ENCODE measurements at places on chromosomes 4 and X. TPM values are rescaled to one million over a fixed set of nuclear protein-coding genes. Genes with fewer than 3 reads are reported as not detected.

GRCh38 chr4:39637586-39638353 lies 895 bp downstream of the SMIM14 start:
- DNase-seq = peak; percentile 82

- peak; percentile 81 for DNase-seq
Observed at GRCh38 chr4:6674500-6675149, 19.1 kb upstream of the S100P start.

DNA sequence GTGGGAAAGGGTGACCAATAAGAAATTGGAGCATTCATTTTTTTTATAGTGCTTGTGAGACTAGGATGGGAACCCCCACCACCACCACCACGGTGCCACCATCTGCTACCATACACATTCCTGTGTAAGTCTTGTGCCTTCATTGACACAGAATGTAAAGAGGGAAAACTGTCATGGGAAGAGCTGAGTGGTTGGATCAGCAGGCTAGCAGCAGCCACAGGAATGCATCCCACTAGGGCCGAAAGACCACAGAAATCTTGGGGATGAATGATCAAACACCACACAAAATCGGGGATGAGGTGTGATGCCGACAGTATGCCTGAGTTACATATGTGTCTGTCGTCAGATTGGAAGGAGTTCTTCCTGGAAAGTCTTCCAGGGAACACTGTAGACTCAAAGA lies 69.2 kb downstream of the SRPX start:
- DNase-seq = no peak

DNA sequence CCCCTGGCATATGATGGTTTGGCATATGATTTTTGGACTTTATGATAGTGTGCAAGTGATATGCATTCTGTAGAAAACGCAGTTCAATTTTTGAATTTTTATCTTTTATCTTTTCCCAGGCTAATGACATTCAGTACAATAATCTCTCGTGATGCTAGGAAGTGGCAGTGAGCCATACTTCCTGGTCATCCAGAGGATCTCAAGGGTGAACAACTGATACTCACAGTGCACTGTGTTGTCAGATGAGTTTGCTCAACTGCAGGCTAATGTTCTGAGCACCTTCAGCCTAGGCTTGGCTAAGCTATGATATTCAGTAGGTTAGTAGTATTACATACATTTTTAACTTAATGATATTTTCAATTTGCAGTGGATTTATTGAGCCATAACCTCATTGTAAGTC lies 405.3 kb downstream of the PCDH7 start:
- no peak for DNase-seq

GRCh38 chr4:153242839-153243324 lies 38.6 kb downstream of the TRIM2 start:
- DNase-seq = no peak

- no peak for DNase-seq
Observed at GRCh38 chrX:87874043-87874442, 356.4 kb downstream of the KLHL4 start.

GRCh38 chr4:130573742-130574141 lies 1477.8 kb downstream of the C4orf33 start:
- DNase-seq = no peak

DNA sequence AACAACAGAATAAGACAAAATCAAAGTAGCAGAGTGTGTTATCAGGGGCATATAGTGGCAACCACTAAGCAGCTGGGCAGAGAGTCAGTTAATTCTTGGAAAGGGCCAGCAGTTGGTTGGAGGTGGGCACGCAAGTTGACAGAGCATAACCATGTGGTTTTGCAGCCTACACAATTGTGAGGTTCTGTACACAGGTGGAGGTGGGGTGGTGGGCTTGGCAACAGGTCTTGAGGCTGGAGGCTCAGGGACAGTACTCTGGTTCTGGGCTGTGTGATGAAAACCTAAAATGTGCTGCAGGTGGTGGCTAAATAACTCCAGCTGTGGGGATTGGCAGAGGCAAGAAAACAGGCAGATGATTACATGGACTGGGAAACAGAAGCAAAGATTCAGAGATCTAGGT lies 1112.7 kb downstream of the PDHA2 start:
- no peak for DNase-seq

DNA sequence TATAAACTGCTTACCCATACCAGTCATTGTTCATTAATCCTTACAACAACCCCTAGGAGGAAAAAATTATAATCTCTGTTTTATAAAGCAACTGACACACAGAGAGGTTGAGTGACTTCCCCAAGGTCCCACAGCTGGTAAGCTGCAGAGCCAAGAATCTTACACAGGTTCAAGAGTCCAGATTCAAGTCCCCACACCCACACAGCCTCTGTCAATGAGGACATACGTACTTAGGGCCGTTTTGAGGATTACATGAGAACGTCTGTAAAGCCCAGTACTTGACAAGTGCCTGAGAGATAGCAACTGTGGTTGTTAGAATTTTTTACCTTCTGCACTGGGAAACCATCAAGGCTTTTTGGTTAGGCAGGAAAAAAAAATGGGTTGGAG lies 556 bp upstream of the SLC25A43 start:
- DNase-seq = peak; percentile 15

DNA sequence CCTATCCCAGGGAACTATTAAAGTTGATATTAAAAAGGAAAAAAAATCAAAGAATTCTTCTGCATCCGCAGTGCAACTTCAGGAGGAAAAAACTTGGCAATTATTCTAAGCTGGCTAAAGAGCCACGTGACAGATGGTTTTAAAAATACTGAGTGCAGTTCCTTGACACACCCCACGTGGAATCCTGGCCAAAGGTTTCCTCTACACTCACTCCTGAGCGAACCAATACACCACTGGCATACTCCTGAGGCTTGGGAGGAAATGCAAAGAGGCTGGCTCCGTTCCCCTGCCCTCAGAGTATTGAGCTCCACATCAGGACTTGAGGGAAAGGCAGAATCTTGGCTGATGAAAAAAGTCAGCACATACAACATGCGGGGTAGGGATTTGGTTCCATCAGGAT lies 133.8 kb upstream of the ATP6AP2 start:
- DNase-seq = no peak

DNA sequence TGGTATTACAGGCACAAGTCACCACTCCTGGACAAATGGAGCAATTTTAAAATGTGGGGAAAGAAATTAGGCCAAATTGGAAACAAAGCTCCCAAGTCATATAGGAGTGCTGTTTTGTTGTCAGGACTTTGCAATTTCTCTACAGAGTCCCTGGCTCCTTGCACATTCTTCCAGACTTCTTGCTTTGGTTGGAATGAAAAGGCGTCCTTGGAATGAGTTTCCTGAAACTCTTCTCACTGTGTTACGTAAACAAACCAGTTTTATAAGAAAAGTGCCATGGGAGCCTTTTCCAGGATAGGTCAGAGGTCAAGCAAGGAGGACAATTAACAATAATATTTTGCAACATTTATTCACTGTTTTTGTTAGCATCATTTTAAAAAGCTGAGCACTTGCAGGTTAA lies 32.4 kb upstream of the KIT start:
- DNase-seq = no peak

GRCh38 chr4:122525865-122526264 lies 69.3 kb upstream of the IL2 start:
- DNase-seq = peak; percentile 20

GRCh38 chrX:9710332-9710731 lies 55.3 kb downstream of the GPR143 start:
- no peak for DNase-seq

DNA sequence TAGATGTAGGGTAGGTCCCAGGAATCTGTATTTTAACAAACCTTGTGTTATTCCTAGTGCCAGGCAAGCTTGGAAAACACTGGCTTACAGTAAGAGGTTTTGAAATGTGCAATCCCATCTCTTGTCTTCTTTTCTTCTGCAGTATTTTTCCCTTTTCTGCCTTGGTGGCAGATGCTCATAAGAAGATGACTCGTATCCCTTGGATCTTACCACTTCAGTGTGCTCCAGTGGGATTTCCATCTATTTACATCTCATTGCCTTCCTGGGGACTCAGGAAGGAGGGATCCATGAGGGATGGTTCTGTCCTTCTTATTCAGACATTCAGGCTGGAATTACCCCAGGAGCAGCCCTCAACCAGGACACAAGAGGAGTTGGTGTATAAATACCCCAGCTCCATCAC lies 136.6 kb downstream of the NHS start:
- no peak for DNase-seq

DNA sequence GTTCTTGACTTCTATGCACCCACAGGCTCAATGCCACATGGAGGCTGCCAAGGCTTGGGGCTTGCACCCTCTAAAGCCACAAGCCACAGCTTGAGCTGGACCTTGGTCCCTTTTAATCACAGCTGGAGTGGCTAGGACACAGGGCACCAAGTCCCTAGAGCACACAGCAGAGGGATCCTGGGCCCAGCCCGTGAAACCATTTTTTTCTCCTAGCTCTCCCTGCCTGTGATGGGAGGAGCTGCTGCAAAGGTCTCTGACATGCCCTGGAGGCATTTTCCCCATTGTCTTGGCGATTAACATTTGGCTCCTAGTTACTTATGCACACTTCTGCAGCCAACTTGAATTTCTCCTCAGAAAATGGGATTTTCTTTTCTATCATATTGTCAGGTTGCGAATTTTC lies 410.9 kb downstream of the GRID2 start:
- DNase-seq = no peak

- no peak for DNase-seq
Observed at GRCh38 chr4:145781351-145781750, 101.4 kb downstream of the C4orf51 start.

DNA sequence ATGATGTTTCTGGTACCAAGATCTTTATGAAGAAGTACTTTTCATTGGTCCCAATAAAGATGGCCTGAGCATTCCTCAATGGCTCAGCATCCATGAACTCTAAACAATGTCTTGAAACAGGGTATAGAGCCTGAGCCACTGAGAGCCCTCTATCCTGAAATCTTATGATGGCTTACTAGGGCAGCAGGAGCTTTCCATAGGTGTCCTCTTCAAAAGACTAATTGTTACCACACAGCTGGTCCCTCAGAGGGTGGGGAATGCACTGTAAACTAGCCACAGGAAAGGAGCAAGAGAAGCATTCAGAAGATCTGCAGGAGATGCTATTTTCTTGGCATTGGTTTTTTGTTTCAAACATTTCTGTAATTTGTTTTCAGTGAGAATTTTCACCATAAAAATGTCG lies 5.6 kb upstream of the BANK1 start:
- DNase-seq = no peak

DNA sequence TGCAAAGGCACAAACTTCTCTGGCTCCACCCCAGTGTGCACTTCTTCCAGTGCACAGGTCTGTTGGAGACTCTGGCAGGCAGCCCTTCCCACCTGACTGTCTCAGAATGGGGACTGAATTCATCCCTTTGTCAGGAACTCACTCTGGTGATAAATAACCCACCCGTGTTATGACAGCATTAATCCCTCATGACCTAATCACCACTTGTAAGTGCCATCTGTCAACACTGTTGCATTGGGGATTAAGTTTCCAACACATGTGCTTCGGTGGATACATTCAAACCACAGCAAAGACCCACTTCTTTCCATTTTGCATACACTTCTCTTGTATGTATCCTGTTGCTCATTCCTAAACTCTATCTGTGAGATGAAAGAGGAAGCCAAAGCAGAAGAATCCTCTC lies 1002.9 kb upstream of the IGFBP7 start:
- no peak for DNase-seq

GRCh38 chrX:77088233-77088632 lies 359.0 kb upstream of the FGF16 start:
- DNase-seq = no peak

DNA sequence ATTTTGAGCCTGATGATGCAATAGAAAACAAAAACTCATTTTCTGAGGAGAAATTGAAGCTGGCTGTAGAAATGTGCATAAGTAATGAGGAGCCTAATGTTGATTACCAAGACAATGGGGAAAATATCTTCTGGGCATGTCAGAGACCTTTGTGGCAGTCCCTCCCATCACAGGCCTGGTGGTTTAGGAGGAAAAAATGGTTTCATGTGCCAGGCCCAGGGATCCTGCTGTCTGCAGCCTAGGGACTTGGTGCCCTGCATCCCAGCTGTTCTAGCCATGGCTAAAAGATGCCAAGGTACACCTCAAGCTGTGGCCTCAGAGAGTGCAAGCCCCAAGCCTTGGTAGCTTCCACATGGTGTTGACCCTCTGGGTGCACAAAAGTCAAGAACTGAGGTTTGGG lies 128.7 kb upstream of the ARHGEF9 start:
- no peak for DNase-seq

- DNase-seq = no peak
Observed at GRCh38 chrX:13469963-13470684, 99.3 kb upstream of the EGFL6 start.

DNA sequence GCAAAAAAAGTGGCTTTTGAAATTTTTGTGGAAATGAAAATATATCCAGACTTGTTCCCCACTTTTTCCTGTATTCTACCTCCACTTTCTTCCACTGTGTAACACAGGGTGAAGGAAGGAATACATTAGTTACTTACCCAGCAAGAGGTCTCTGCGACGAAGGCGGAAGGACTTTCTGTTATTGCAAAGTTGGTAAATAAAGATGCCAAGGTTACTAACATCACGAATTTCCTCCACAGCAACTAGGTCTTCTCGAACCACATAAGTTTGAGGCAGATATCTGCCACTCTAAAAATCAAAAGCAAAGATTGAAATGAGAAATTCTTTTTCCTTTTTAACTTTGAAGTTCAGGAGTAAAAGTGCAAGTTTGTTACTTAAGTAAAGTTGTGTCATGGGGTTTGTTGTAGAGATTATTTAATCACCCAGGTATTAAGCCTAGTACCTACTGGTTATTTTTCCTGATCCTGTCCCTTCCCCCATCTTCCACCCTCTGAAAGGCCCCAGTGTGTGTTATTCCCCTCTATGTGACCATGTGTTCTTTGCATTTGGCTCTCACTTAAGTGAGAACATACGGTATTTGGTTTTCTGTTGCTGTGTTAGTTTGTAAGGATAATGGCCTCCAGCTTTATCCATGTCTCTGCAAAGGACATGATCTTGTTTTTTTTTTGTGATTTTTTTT lies 5.8 kb downstream of the ITM2A start:
- no peak for DNase-seq

GRCh38 chr4:37793562-37793961 lies 32.9 kb upstream of the PGM2 start:
- peak; percentile 28 for DNase-seq

GRCh38 chr4:17077105-17077504 lies 178.7 kb upstream of the LDB2 start:
- DNase-seq = no peak

- DNase-seq = no peak
Observed at GRCh38 chrX:136065044-136065671, 79.9 kb downstream of the SLC9A6 start.

BTC gene
- total RNA-seq = 1.9 TPM

GAB3 gene
- 0.08 TPM for total RNA-seq

POF1B gene
- total RNA-seq = 48.7 TPM

SLC16A2 gene
- not detected for total RNA-seq

PDZD11 gene
- 52.3 TPM for total RNA-seq

EDNRA gene
- total RNA-seq = not detected

PPARGC1A gene
- 0.08 TPM for total RNA-seq
